ENCODE measurements at places on chromosomes 7 and 10. TPM values are rescaled to one million over a fixed set of nuclear protein-coding genes. Genes with fewer than 3 reads are reported as not detected.

NANOS1 gene
- total RNA-seq, result 2.8 TPM

LRMDA gene
- 5.6 TPM for total RNA-seq

DNA2 gene
- total RNA-seq, result 10.1 TPM

STMP1 gene
- 37.3 TPM for total RNA-seq

MUC12 gene
- 16.2 TPM for total RNA-seq

GOLGA7B gene
- 4.0 TPM for total RNA-seq
